ENCODE measurements at places on chromosomes 16 and 17.

DNA sequence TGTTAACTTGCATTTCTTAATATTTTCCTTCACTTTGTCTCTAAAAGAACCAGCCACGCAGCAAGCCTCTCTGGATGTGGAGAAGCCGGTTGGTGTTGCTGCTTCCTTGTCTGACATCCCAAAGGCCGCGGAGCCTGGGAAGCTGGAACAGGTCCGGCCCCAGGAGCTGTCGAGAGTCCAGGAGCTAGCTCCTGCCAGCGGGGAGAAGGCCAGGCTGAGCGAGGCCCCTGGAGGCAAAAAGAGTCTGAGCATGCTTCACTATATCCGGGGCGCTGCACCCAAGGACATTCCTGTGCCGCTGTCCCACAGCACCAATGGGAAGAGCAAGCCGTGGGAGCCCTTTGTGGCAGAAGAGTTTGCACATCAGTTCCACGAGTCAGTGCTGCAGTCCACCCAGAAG, 22.8 kb downstream of the GINS2 start:
- no peak for DNase-seq

DNA sequence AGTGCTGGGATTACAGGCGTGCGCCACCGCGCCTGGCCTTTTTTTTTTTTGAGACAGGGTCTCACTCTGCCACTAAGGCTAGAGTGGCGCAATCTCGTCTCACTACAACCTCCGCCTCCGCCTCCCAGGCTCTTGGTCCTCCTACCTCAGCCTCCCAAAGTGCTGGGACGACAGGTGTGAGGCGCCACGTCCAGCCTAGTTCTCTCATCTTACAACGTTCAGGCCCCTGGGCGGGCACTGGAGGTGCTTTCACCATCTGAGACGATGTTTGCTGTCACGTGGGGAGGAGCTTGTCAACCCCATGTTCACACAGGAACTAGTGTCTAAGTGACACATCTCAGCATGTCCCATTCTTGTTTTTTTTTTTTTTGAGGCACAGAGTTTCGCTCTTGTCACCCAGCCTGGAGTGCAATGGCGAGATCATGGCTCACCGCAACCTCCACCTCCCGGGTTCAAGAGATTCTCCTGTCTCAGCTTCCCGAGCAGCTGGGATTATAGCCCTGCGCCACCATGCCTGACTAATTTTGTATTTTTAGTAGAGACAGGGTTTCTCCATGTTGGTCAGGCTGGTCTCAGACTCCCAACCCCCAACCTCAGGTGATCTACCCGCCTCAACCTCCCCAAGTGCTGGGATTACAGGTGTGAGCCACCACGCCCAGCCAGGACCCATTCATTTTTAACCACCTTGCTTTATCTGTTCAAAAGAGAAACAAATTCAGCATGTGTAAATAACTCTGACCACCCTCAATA, 5.2 kb upstream of the FANCA start:
- DNase-seq = no peak

GRCh38 chr16:1333149-1333812, at the start of gene BAIAP3:
Gene BAIAP3 (plus strand): TSS chr16:1333645. CDS start chr16:1338550, 4,905 bp downstream.
- DNase-seq = peak; percentile 52

- no peak for DNase-seq
Measured at GRCh38 chr16:47413041-47413440, 47.8 kb downstream of the ITFG1 start.

DNA sequence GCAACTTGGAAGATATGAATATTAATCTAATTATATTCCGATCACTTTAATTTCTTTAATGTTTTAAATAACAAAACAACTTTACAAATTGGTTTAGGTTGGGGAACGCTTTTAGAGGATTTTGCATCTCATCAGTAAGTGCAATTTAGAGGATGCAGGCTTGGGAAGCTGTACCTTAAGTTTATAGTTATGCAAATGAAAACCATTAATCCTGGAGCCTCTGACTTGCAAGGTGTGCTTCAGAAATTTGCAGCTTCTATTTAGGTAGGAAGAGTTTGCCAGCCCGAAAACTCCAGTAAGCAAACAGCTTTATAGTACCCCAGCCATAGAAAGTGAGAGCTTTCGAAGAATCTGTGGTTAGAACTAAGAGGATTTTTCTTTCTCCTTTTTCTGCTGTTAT, 547.0 kb downstream of the MAF start:
- DNase-seq = no peak

GRCh38 chr16:3471518-3472176, 23.6 kb downstream of the C16orf90 start:
- DNase-seq = no peak

DNA sequence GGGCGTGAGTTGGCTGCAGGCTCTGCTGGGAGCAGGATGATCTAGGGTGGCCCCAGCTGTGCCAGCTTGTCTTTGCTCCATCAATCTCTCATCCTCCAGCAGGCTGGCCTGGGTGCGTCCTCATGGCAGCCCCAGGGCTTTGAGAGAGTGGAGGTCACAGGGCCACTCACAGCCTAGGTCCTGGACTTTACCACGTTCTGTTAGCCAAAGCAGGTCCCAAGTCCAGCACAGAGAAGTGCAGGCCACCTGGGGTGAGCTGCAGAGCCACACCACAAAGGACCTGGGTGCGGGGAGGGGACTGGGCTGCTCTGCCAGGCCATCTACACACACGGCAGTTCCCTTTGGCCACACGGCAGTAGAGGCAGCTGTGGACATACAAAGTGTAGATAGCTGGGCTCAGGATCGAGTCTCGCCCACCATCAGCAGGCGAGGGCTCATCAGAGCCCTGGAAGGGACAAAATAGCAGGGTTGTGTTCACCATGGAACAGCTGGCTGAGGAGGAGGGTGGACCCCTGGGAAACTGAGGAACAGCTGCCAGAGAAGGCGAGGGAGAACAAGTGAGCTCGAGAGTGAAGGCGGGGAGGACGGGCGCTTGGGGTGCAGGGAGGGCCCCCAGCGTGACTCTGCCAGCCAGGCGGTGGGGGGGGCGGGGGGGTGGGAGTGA, 30.0 kb downstream of the SREBF1 start:
- no peak for DNase-seq

- peak; percentile 70 for DNase-seq
Measured at GRCh38 chr17:45021607-45022287, 29.7 kb downstream of the DCAKD start.

- DNase-seq = no peak
Measured at GRCh38 chr17:55288356-55289105, 23.8 kb downstream of the HLF start.

DNA sequence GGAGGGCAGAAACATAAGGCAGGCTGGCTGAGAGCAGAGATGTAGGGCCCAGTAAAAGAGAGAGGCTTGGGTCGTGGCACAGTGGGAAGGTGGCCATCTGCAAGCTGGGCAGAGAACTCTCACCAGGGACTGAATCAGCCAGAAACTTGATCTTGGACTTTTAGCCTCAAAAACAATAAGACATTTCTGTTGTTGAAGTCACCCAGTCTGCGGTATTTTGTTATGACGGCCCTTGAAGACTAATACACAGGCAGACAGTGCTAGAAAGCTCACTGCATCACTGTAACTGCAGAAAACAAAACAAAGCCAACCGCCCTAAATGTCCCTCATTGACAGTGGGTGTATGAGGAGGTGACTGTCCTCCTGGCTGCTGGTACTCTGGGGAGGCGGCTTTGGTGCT, 3.9 kb upstream of the JPH3 start:
- DNase-seq = no peak

- no peak for DNase-seq
Measured at GRCh38 chr17:82693168-82693867, 5.2 kb downstream of the RAB40B start.

DNA sequence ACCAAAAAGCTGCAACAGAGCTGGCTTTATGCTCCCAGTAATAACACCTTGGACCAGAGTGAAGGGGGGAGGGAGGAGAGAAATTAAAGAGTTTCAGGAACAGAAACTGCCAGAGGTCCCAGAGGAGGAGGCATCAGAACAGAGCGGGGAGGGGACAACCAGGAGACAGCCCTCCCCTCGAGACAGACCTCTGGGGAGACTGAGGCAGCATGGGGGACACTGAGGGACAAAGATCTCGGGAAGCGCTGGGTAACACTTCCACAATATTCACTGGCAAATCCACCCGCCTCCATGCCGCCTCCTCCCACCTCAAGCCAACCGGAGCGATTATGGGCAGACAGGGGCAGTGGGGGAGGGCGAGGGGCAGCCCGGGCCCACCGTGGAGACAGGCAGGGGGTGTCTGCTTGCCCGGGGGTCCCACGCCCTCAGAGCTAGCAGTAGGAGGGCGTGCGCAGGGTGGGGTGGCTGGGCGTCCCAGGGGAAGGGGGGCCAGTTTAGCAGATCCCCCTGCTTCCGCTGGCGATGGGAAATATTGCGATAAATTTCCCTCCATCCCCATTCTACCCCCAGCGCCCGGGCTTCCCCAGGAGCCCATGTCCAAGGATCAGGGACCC, 1.2 kb downstream of the PCGF2 start:
- no peak for DNase-seq

DNA sequence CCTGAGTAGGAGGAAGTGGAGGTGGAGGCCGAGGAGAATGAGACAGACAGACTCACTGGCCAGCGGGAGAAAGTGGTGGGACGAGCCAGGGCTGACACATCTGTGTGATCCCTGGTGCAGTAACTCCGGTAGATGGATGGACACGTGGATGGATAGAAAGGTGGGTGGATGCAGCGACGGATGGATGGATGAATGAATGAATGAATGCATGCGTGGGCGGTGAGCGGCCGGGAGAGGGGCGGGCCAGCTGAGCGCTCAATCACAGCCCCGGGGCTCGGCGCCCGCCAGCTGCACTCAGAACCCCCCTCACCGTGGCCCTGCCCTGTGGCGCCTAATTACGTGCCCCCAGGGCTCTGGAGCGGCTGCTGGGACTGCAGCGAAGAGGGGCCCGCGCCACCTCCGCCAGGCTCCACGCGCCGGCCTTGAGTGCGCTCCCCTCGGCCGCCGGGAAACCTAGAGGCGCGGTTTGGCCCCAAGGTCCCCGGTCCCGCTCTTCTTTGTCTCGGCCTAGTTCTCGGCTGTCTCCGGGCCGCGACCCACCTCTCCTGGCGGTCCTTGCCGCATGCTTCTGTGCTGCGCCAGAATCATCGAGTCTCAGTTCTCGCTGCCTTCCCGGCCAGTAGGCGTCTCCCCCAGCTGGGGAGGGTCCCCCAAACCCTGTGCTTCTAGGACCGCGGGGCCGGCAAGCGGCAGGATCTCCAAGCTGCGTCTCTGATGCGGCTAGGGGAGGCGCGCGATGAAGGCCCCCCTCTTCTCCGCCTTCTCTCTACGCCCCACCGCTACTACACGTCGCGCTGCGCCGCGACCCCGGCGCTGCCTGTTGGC, 41.0 kb downstream of the RAI1 start:
- DNase-seq = peak; percentile 10

- no peak for DNase-seq
Measured at GRCh38 chr17:31724619-31725018, 134.4 kb downstream of the COPRS start.

GRCh38 chr17:75845058-75845711, 981 bp upstream of the UNC13D start:
- DNase-seq = peak; percentile 62

DNA sequence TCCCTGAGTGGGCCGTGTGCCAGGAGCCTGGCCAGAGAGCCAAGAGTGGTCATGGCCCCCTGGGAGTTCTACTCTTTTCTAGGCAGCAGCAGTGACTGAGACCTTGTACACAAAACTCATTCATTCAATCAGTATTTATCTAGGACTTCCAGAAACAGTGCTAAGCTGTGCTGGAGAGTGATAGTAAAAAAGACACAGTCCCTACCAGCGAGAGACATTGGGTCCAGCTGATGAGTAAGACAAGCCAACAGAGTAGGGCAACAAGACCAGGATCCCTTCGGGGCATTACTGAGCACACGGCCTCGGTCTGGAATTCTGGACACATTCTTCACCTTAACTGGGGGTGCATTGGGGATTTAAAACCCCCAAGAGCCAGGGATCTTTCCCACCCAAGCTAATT, 20.2 kb downstream of the CBX4 start:
- DNase-seq = no peak

DNA sequence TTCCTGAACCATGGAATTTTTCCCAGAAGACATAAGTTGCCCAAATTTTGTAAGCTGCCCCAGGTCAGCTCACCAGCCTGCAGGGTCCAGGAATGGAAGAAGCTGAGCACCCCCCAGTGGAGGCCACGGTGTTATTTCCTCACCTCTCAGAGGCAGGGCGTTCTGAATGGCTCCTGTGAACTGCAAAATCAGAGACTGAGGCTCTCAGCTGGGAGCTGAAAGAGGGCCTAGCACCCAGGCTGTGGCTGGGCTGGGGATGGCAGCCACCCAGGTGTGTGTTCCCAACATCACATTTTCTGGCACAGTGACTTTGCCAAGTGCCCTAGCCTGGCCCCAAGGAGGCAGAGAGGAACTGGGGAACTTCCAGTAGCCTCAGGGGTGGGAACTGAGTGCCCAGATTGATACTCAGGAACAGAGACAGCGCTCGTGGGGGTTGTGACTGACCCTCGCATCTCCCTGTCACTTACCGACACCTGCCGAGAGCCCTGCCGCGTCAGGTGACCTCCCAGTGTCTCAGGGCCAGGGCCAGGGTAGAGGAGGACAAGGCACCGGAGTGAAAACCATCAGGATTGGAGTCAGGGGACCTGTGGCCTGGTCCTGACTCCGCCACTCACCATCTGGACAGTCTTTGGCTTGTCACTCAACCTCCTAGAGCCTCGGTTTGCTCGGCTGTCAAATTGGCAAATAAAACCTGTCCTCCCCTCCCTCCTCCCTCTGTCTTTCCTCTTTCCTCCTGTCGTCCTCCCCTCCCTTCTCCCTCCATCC, 11.3 kb downstream of the CACNG4 start:
- no peak for DNase-seq

- DNase-seq = peak; percentile 42
Measured at GRCh38 chr17:4708436-4708835, 2.0 kb upstream of the ARRB2 start.

GRCh38 chr16:7482032-7482431, 149.4 kb downstream of the RBFOX1 start:
- no peak for DNase-seq

DNA sequence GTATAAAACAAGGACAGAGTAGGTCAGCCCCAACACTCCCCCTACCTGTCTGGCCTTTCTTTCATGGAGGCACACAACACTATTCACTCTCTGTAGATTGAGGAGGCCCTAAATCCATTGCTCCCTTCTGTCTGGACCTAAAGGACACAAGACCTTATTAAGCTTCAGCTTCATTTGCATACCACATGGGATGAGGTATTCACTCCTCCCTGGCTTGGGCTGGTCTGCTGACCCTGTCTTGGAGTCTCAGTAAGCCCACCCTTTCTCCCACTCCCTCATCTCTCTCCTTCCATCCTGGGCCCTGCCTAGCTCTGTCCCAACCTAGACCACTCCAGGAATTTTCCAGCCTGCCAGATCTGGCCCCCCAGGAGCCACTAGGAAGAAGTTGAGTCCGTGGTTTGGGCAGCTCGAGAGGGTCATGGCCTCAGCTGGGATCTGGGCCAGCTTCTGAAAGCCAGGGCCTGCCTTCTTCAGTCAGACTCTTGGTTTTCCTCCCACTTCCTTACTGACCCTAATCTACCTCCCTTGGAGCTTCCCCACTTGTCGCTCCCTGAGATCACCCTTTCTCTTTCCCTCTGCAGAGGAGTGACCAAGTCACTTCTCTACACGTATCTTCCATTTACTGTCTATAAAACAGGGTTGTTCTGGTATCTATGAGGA, 6.5 kb upstream of the LLGL1 start:
- DNase-seq = no peak

All from stimulated activated CD4-positive, alpha-beta T cell treated with anti-CD3 and anti-CD28 coated beads, Interleukin-12 subunit alpha, Interleukin-12 subunit beta, amount 100 ng/mL, for 4 hours (primary cell).